ENCODE measurements at places on chromosomes 16 and 17.

GRCh38 chr16:25258861-25259179, 1.2 kb upstream of the ZKSCAN2 start:
- DNase-seq: no peak

DNA sequence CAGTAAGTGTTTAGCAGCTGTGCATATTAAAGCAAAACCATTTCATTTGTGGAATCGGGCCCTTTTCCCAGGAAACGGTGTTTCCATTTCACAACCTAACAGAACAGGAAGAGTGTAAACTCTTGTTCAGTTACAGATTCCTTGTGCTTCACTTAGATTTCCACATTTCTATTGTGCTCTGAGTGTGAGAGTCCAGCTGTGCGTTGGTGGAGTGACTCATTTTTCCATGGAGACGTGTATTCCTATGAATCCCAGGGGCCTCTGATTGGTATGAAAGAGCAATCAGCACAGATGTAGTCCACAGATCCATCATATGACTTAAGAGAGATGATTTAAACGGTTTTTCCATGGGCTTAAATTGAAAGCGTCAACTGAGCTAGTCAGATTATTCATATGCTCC, 13.3 kb upstream of the CAVIN1 start:
- DNase-seq: no peak

- DNase-seq: peak; percentile 68
Measured at GRCh38 chr17:80008383-80008840, 27.3 kb downstream of the TBC1D16 start.

DNA sequence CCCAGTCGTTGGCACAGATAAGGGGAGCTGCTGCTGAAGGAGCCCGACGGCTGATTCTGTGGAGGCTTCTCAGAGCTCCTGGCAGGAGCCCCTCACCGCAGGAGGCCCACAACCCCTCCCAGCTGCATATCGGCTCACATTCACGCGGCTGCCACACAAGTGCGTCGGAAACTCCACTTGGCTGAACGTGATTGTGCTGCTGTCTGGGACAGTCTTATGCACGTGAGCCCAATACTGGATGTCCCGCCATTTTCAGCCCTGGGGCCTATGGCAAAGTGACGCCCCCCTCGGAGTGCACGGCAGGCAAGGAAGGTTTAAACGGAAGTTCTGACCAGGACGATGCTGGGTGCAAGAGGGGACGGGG, 8.7 kb upstream of the PITPNA start:
- no peak for DNase-seq

DNA sequence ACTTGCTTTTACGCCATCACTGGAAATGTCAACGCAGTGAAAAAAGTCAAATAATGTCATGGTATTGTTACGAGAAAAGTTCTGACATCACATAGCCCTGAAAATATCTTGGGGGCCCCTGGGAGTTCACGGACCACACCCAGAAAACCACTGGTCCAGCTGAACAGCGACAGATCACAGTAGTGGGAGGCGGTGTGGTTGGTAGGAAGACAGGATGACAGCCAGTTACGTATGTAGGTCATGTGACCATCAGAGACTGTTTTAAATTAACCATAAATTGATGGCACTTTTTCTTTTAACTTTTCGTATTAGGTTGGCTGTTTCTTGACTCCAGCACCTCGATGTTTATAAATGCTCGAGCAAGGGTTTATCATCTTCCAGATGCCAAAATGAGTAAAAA, 11.9 kb downstream of the ERCC4 start:
- no peak for DNase-seq

GRCh38 chr17:4436381-4436780, 2.6 kb downstream of the SPNS3 start:
- DNase-seq: no peak

Measured in stimulated activated CD4-positive, alpha-beta T cell treated with anti-CD3 and anti-CD28 coated beads, Interleukin-15, amount 100 ng/mL, for 1 hour (primary cell).